ENCODE measurements at places on chromosomes 4 and X. TPM values are rescaled to one million over a fixed set of nuclear protein-coding genes. Genes with fewer than 3 reads are reported as not detected.

- H3K27me3 ChIP-seq: no peaks in the 10 kb centered on the region
- H3K4me3 ChIP-seq: no peak overlapping the region
- DNase-seq: no peak
- no peaks in the 10 kb centered on the region for H3K36me3 ChIP-seq
- H3K27ac ChIP-seq: no peak overlapping the region
These were observed 174.2 kb upstream of the HAND2 start for GRCh38 chr4:173704201-173704600.

DNA sequence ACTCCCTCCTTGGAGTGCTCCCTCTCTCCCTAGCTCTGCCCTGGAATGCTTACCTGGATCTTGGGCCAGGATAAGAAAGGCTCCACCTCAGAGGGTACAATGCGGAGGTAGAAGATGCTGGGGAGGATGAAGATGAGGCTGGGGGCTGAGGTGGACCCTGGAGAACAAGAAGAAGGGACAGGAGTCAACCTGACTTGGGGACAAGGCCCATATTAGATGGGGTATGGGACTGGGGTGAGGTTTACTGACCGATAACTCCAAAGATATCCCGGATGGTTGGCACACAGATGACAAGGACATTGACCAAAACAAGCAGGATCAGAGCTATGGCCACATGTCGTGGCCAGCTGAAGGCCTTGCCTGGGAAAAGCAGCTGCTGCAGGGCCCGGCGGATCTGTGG, 10.6 kb downstream of the SLC38A5 start:
- H3K4me1 ChIP-seq: no peaks in the 10 kb centered on the region
- H3K4me3 ChIP-seq: no peak overlapping the region
- H3K36me3 ChIP-seq: no peaks in the 10 kb centered on the region
- DNase-seq: no peak
- H3K27me3 ChIP-seq: no peaks in the 10 kb centered on the region
- no peak overlapping the region for H3K27ac ChIP-seq

The ARHGAP6 gene
- total RNA-seq: 0.54 TPM

The HERC5 gene
- total RNA-seq: 0.32 TPM

DNA sequence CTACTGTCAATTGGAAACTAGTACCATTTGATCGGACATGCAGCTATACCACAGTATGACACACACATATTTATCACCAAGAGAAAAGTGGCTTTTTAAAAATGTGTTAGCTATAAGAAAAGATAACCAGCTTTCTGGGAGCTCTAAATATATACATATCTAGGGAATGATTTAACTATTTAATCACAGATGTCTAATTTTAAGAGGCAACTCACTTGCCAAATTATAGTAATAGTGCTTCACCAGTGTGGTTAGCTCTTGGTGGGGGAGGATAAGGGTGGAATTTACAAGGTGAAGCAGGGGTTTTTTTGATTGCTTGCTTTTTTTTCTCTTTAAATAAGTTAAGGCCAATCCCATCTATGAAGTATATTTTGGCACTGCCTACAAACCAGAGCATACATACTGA, 547.7 kb upstream of the DIPK2B start:
- DNase-seq: peak; percentile 20
- H3K27ac ChIP-seq: peak overlapping the region; percentile 64
- peaks cover 84% of the 10 kb centered on the region for H3K36me3 ChIP-seq
- peak overlapping the region; percentile 22 for H3K4me3 ChIP-seq
- H3K27me3 ChIP-seq: no peaks in the 10 kb centered on the region

The OPRPN gene
- not detected for total RNA-seq

GRCh38 chr4:112953262-112953661, 96.2 kb upstream of the ANK2 start:
- no peaks in the 10 kb centered on the region for H3K36me3 ChIP-seq
- no peaks in the 10 kb centered on the region for H3K27me3 ChIP-seq
- H3K4me3 ChIP-seq: no peak overlapping the region
- no peak for DNase-seq
- no peaks in the 10 kb centered on the region for H3K4me1 ChIP-seq
- no peak overlapping the region for H3K27ac ChIP-seq

GRCh38 chr4:20428436-20429160, 176.9 kb downstream of the SLIT2 start:
- no peaks in the 10 kb centered on the region for H3K27me3 ChIP-seq
- no peak overlapping the region for H3K4me3 ChIP-seq
- H3K4me1 ChIP-seq: peaks cover 29% of the 10 kb centered on the region
- DNase-seq: peak; percentile 51

GRCh38 chrX:101219864-101220346, 319 bp downstream of the DRP2 start:
- no peaks in the 10 kb centered on the region for H3K27me3 ChIP-seq
- peaks cover 12% of the 10 kb centered on the region for H3K4me1 ChIP-seq
- peak overlapping the region; percentile 35 for H3K27ac ChIP-seq
- no peaks in the 10 kb centered on the region for H3K36me3 ChIP-seq
- no peak overlapping the region for H3K4me3 ChIP-seq

GRCh38 chr4:17397611-17398010, 114.3 kb downstream of the QDPR start:
- H3K4me1 ChIP-seq: no peaks in the 10 kb centered on the region
- H3K36me3 ChIP-seq: no peaks in the 10 kb centered on the region
- H3K4me3 ChIP-seq: no peak overlapping the region
- peaks cover 30% of the 10 kb centered on the region for H3K27me3 ChIP-seq
- H3K27ac ChIP-seq: no peak overlapping the region
- DNase-seq: peak; percentile 27

The SLC34A2 gene
- not detected for total RNA-seq

- no peaks in the 10 kb centered on the region for H3K27me3 ChIP-seq
- H3K4me1 ChIP-seq: no peaks in the 10 kb centered on the region
- H3K27ac ChIP-seq: no peak overlapping the region
- DNase-seq: peak; percentile 39
- H3K4me3 ChIP-seq: no peak overlapping the region
These were observed 117.3 kb downstream of the DRD5 start for GRCh38 chr4:9898596-9899305.

The KIF4A gene
- 5.6 TPM for total RNA-seq

DNA sequence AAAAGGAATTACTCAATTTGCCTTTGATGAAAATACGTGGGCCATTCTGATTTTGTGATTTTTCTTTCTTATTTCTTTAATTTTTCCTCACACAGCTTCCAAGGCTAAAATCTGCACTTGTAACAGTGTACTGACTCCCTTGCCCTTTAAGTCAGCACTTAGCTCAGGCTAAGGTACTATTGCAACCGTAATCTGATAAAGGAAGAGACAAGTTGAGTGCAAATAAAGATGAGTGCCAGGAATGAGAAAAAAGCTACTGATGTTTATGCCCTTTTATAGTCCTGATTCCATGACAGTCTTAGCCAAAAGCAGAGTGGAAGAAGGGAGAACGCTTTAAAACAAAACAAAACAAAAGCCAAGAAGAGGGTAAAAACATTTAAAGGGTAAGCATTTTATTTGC, 6.0 kb downstream of the DMD start:
- no peaks in the 10 kb centered on the region for H3K27me3 ChIP-seq
- H3K36me3 ChIP-seq: no peaks in the 10 kb centered on the region
- H3K4me1 ChIP-seq: no peaks in the 10 kb centered on the region
- DNase-seq: no peak
- H3K27ac ChIP-seq: no peak overlapping the region

DNA sequence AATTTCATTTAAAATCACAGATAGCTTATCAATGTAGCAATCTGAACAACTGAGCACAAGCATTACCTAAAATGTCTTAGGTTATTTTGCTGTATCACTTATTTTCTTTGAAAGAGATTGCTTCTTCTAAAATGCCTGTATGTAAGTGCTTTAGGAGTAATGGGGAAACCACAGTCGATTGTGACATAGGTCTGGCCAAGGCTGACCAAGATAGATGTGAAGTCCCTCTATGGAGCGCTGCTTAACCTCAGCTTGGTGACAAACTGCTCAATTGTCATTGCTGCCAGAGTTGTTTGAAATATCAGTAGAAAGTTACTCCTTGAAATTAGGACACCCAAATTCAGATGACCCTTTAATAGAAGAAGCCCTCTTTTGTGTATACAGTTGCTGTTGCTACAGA, 401.9 kb upstream of the NDST4 start:
- H3K4me3 ChIP-seq: no peak overlapping the region
- DNase-seq: no peak
- no peaks in the 10 kb centered on the region for H3K36me3 ChIP-seq
- H3K4me1 ChIP-seq: no peaks in the 10 kb centered on the region

The TSPAN7 gene
- not detected for total RNA-seq

GRCh38 chr4:48268956-48269860, at the start of gene TEC:
TEC (minus strand) TSS chr4:48269838; CDS start chr4:48228614, 41,224 bp downstream.
- no peaks in the 10 kb centered on the region for H3K36me3 ChIP-seq
- no peaks in the 10 kb centered on the region for H3K27me3 ChIP-seq
- H3K4me1 ChIP-seq: no peaks in the 10 kb centered on the region
- DNase-seq: peak; percentile 49
- H3K27ac ChIP-seq: no peak within 1 kb of the TSS

The JCHAIN gene
- total RNA-seq: 3.0 TPM

The NBDY gene
- 8.7 TPM for total RNA-seq

- DNase-seq: peak; percentile 22
- no peak overlapping the region for H3K27ac ChIP-seq
- H3K36me3 ChIP-seq: no peaks in the 10 kb centered on the region
These were observed 63.0 kb upstream of the ZXDB start for GRCh38 chrX:57528670-57529255.

DNA sequence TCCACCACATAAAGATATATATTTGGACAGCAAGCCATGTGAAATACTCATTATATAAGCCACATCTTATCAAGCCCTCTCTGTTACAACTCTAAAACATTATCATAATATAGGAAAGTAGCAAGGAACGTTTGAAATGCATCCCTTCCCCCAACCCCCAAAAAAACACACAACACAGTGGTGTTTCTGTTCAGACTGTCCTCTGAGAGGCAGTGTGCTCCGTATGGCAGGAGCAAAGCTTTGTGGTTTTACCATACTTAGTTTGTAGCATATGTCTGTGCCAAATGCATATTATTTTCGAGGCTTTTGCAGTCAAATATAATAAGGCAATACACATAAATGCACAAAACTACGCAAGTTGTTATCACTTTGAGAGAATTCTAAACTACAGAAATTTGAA, 194.2 kb downstream of the RAPGEF2 start:
- H3K27ac ChIP-seq: no peak overlapping the region
- H3K4me1 ChIP-seq: peaks cover 49% of the 10 kb centered on the region
- DNase-seq: no peak
- no peaks in the 10 kb centered on the region for H3K36me3 ChIP-seq
- no peak overlapping the region for H3K4me3 ChIP-seq

The PDLIM5 gene
- total RNA-seq: 185 TPM

GRCh38 chr4:98572697-98573096, 85.7 kb downstream of the TSPAN5 start:
- H3K27me3 ChIP-seq: no peaks in the 10 kb centered on the region
- DNase-seq: no peak
- no peak overlapping the region for H3K4me3 ChIP-seq
- H3K36me3 ChIP-seq: no peaks in the 10 kb centered on the region
- H3K4me1 ChIP-seq: peaks cover 17% of the 10 kb centered on the region

DNA sequence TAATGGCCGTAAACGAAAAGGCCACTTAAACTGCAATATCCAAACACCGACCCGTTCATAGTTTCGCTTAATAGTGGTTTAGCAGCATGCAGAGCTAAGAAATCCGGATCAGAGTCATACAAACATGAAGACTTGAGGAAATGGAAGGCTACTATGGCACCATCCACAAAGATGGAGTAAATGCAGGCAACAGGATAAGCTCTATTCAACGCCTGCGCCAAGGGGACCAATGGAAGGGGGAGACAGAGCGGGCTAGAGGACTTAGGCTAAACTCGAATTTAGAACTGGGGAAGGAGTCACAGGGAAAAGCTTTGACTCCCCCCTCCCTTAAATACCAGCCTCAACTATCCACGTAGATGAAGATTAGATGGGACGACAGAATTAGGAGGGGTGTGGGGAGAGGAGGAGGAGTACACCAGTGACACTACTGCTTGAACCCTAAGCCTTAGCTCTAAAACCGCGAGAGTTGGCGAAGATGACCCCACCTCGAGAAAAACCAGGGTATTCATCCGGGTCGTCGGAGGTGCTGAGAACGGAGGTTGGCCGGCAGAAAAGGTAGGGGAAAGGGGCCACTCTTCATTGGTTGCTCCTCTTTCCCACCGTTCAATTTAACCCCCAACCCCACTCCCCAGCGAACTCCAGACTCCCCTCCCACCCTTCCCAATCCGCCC, 3.5 kb downstream of the HUWE1 start:
- peaks cover 9% of the 10 kb centered on the region for H3K4me1 ChIP-seq
- H3K27ac ChIP-seq: peak overlapping the region; percentile 96
- DNase-seq: peak; percentile 72
- H3K27me3 ChIP-seq: no peaks in the 10 kb centered on the region
- H3K36me3 ChIP-seq: peaks cover 34% of the 10 kb centered on the region

- no peaks in the 10 kb centered on the region for H3K27me3 ChIP-seq
- H3K27ac ChIP-seq: no peak overlapping the region
- no peak overlapping the region for H3K4me3 ChIP-seq
These were observed 428.9 kb downstream of the EPHA5 start for GRCh38 chr4:65241257-65241997.

GRCh38 chrX:150980186-150980585, 2.9 kb upstream of the HMGB3 start:
- H3K4me3 ChIP-seq: no peak overlapping the region
- no peak overlapping the region for H3K27ac ChIP-seq
- H3K4me1 ChIP-seq: no peaks in the 10 kb centered on the region
- H3K27me3 ChIP-seq: no peaks in the 10 kb centered on the region
- no peak for DNase-seq
- no peaks in the 10 kb centered on the region for H3K36me3 ChIP-seq

The PLXNB3 gene
- total RNA-seq: 12.5 TPM

DNA sequence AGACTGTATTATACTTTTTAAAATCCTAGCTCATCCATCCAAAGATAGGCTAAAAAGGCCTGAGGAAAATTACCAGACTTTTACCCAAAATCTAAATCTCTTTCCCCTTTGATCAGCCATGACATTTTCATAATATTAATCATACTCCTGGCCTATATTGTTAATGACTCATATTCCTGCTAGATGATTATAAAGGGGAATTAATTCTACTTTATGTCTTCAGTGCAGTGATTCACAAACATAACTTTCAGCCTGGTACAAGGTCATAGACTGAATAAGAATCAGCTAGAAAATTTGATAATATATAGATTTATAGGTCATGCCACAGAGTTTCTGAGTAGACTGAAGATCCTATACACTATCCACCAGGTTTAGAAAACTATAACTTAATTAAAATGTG, 1905.4 kb downstream of the C4orf33 start:
- H3K36me3 ChIP-seq: no peaks in the 10 kb centered on the region
- H3K27ac ChIP-seq: no peak overlapping the region
- DNase-seq: no peak

GRCh38 chr4:101019941-101020401, 327.4 kb downstream of the PPP3CA start:
- no peak for DNase-seq
- H3K27me3 ChIP-seq: no peaks in the 10 kb centered on the region
- H3K36me3 ChIP-seq: peaks cover 2% of the 10 kb centered on the region
- no peak overlapping the region for H3K27ac ChIP-seq
- H3K4me3 ChIP-seq: no peak overlapping the region
- H3K4me1 ChIP-seq: peaks cover 29% of the 10 kb centered on the region

DNA sequence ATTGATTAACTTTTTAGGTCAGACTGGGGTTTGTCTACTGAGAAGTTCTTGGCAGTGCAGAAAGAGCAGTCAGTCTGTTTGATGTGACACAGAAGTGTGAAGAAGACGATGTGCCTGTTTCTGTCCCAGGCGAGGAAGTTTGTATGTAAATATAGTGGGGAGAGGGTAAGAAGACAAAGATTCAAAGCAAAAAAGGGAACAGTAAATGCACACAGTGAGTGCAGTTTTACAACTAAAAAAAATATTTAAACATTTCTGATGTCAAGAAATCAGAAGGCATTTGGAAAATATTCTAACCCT, 264.9 kb downstream of the RAPGEF2 start:
- no peak for DNase-seq
- H3K4me3 ChIP-seq: peak overlapping the region; percentile 52
- no peaks in the 10 kb centered on the region for H3K27me3 ChIP-seq
- H3K27ac ChIP-seq: peak overlapping the region; percentile 82

The SORCS2 gene
- total RNA-seq: 4.3 TPM
